ENCODE measurements at places on chromosomes 6 and 20.

DNA sequence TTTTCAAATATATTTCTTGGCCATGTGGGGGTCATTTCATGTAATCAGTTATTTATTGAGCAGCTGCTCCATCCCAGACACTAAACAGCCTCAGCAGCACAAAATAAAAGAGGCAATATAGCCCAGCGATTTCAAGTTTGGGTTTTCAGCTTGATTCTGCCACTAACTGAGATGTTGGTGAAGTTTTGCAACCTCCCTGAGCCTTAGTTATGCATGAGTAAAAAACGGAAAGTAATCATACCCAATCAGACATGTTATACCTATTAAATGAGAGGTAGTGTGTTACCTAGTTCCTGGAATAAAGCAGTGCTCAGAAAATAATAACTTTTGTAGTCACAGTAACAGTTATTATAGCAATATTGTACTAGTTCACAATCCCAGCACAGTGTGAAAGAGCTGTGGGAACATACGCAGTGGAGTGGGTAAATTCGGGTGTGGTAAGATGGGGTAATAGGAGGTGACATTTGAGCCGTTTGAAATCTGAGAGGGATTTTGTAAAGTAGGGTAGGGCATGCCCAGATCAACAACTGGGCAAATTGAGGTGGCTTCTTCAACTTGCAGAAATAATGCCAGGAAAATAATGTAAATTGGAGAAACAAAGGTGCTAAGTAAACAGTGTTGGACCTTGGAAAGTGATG lies 1.5 kb downstream of the SLC9A8 start:
- DNase-seq: no peak

DNA sequence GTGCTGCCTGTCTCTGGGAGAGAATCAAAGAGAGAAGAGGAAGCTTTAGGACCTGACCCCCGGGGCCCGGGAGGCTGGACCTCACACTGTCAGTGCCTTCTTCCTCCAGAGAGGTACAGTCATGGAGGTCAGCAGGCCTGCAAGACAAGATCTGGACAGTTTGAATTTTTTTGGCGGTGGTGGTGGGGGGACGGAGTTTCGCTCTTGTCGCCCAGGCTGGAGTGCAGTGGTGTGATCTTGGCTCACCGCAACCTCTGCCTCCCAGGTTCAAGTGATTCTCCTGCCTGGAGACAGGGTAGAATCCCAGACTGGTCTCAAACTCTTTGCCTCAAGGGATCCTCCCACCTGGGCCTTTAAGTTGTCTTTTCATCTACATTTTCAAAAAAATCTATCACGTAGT lies 34.4 kb downstream of the NR2E1 start:
- DNase-seq: no peak

- DNase-seq: no peak
These were observed 669 bp upstream of the PEX6 start for GRCh38 chr6:42979523-42980177.

DNA sequence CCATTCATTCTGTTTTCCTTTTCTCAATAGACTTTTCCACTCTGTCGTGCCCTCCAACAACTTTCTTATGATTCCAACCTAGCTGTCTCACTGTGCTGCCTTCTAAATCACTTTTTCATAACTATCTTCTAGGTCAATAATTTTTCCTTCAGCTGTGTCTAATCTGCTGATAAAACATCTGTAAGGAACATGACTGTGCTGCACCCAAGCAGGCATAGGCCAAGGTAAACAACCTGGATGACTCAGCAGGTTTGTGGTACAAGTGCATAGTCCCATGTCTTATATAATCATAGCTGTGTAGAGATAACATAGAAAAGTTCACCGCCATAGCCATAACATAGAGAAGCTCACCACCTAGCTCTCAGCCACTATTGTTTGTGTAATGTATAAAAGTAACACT lies 332.3 kb downstream of the PLCB1 start:
- no peak for DNase-seq

DNA sequence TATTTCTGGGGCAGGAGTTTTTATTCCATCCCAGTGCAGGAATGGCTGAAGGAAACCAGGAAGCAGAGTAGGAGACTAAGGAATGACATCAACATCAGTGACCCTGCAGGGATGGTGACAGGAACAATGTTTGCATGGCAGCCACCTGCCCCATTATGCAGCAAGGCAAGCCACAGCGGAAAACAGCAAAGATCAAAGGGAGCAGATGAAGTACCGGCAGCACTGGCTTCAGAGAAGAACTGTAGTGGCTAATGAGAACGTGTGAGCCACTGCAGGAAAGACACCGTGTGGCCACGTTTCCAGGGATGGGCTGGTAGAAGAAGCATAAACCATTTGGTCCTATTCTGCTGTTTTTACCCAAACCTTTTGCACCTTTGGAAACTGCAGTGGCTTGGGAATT lies 52.9 kb upstream of the TAB2 start:
- no peak for DNase-seq

- no peak for DNase-seq
These were observed 152.7 kb upstream of the BMP2 start for GRCh38 chr20:6614836-6615235.

DNA sequence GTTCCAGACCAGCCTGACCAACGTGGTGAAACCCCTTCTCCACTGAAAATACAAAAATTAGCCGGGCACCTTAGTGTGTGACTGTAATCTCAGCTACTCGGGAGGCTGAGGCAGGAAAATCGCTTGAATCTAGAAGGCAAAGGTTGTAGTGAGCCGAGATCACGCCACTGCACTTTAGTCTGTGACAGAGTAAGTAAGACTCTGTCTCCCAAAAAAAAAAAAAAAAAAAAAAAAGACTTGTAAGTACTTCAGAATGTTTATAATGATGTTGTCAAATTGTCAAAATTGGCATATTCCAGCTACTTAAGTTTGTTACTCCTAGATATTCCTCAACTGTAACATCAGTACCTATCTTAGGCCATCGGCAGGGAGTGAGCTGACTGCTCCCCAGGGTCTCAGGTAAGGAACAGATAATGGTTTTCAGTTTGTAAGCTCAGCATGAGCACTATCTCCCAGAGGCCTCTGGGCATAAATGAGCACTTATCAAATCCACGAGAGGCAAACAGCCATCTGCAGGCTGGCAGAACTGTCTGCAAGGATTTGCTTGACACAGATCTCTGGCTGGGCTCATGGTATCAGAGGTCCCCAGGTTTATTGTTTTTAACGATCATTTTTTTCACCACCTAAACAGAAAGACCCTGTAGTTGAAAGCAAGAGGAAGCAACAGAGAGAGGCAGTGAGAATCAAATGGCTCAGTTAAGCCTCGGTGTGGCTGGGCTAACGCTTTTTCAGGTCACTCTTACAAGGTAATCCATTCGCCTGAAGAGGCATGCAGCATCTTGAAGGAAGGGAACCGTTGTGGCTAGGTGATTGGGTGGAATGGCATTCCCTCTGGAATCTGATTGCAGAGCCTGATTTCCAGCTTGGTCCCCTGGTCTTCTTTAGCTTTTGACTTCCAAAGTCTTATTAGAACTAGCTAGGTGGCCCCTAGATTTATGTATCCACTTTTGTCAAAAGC lies 115.9 kb downstream of the LY86 start:
- no peak for DNase-seq

DNA sequence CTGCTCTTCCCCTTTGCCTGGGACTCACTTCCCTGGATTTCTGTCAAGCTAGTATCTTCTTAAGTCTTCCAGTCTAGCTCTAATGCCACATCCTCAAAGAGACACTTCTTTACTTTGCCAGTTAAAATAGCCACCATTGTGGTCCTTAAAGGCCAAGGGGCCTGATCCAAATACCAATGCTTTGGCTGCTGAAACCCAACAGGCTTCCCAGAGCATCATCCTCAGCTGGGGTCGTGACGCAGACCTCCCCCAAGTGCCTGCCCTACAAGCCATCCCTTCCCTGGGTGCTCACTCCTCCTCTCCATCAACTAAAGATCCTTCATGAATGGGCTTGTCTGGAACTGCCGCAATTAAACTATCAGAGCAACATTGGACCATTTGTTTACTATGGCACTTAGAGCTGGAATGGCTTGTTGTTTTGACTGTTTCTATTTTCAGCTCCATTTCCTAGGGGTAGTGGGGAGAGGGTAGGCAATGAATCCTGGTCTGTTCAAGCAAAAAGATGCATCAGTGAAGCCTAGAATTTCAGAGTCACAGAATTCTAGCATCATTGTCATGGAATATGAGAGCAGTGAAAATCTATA lies 79.6 kb upstream of the SIRPA start:
- no peak for DNase-seq

DNA sequence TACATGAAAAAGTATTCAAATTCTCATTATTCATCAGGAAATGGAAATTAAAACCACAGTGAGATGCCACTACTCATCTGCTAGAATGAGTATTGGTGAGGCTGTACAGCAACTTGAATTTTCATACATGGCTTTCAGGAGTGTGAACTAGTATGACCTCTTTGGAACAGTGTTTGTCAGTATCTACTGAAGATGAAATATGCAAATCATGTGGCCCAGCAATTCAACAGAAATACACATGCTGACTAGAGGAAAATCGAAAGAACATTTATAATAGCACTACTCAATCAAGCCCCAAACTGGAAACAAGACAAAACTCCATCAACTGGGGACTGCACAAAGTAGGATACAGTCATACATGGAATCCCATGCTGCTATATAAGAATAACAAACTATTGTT lies 102.2 kb downstream of the DCDC2 start:
- no peak for DNase-seq
